Activated CD4-positive, alpha-beta memory T cell treated with anti-CD3 and anti-CD28 coated beads, Interleukin-2, amount 10 ng/mL, durations not matched to agents 7 days and 5 days (primary cell): ENCODE measurements at places on chromosomes 16 and 17.

DNA sequence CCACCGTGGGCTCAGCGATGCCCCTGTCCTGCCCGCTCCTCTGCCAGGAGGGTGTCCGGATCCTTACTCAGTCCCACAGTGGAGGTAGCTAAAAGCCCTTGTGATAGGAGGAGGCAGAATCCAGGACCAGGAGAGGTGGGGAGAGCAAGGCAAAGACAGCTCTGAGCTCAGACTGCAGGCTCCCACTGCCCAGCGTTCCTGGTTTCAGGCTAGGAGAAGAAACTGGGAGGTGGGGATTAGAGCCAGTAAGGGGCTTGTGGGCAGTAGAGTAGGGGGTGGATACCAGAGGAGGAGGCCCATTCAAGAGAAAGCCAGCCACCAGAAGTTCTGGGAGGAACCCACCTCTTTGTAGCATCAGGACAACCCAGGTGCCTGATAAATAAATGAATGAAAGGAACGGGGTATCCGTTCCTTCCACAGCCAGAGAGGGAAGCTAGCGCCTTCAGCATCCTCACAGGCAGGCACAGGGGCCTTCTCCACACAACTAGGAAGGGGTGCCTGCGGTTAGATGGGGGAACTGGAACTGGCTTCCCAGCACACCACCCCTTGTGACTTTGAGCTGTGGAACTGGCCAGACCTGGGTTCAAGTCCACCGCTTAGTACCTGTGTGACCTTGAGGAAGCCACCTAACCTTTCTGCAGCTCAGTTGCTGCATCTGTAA, 2.3 kb downstream of the IL21R start:
- peaks cover 85% of the 10 kb centered on the region for H3K4me1 ChIP-seq
- DNase-seq: no peak
- peaks cover 6% of the 10 kb centered on the region for H3K27me3 ChIP-seq
- peak overlapping the region; percentile 96 for H3K27ac ChIP-seq
- peak overlapping the region; percentile 92 for H3K4me3 ChIP-seq
- peaks cover 30% of the 10 kb centered on the region for H3K36me3 ChIP-seq

DNA sequence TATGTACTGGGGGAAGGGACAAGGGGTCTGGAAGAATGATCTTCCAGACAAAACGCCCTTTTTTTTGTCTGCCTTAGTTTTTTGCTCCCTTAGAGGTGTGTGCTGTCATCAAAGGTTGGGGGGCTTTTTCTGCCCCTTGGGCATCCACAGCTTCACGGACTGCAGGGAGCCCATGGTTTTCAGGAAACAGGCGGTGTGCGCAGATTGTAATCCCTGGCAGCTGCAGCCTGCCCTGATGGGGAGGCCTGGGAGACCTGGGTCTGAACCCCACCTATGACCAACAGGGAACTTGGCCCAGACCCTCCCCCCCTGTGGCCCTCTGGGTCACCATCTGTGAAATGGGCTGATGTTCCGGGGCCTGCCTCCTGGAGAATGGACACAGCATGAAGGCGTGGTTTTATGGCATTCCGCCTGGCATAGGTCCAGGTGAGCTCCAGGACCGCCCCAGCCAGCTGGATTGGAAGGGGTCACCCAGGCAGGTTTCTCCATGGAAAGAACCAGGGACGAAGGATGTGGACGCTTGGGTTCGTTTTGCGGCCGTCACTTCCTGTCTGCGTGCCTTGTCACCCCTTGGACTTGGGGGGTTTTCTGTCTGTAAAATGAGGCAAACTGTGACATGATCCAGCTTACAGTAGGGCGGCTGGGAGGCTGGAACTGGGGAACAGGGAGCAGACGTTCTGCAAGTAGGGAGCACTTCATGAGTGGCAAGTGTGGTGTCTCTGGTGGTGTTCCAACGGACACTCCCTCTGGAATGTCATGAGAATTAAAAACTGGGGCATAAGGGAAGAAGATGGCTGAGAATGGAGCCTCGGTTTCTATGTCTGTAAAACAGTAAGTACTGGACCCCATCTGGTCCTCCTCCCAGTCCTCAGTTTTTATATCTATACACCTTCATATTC, 1.5 kb downstream of the CPNE2 start:
- peaks cover 36% of the 10 kb centered on the region for H3K27me3 ChIP-seq
- no peak for DNase-seq
- H3K27ac ChIP-seq: no peak overlapping the region
- H3K4me3 ChIP-seq: peak overlapping the region; percentile 63

DNA sequence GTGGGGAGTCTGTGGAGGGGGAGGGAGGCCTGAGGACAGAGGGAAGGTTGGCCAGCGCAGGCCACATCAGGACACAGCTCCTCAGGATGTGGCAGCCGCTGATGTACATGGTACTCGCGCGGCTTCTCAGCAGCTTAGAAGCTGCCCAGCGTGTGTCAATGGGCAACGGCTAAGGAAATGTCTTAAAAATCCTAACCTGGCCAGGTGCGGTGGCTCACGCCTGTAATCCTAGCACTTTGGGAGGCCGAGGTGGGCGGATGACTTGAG, 53.2 kb downstream of the PGS1 start:
- no peaks in the 10 kb centered on the region for H3K4me1 ChIP-seq
- DNase-seq: no peak
- peaks cover 26% of the 10 kb centered on the region for H3K36me3 ChIP-seq
- H3K27ac ChIP-seq: no peak overlapping the region
- no peak overlapping the region for H3K4me3 ChIP-seq

DNA sequence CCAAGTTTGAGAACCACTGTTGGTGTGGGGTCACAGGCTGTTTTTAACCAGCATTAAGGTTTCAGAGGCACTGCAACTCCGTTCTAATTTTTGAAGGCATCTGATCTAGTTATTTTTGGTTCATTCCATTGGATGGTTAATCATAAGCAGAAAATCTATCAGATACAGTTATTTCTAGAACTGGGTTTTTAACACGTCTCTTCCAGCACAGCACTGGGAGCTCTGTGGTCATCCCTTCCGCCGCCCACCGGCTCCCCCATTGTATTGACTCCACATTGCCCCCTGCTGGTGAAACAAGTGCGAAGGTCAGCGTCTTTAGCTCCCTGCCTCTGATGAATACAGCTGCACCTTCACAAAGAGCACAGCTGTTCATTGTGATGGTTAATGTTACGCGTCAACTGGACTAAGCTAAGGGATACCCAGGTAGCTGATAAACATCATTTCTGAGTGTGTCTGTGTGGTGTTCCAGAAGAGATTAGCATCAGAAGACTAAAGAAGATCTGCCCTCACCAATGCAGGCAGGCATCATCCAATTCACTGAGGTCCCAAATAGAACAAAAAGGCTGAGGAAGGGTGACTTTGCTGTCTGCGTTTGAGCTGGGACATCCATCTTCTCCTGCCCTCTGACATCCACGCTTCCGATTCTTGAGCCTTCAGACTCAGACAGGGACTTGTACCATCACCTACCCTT, 8.5 kb downstream of the CCL18 start:
- peaks cover 8% of the 10 kb centered on the region for H3K27me3 ChIP-seq
- H3K36me3 ChIP-seq: no peaks in the 10 kb centered on the region
- peak; percentile 72 for DNase-seq
- peak overlapping the region; percentile 27 for H3K27ac ChIP-seq
- H3K4me3 ChIP-seq: no peak overlapping the region
- H3K4me1 ChIP-seq: peaks cover 31% of the 10 kb centered on the region

DNA sequence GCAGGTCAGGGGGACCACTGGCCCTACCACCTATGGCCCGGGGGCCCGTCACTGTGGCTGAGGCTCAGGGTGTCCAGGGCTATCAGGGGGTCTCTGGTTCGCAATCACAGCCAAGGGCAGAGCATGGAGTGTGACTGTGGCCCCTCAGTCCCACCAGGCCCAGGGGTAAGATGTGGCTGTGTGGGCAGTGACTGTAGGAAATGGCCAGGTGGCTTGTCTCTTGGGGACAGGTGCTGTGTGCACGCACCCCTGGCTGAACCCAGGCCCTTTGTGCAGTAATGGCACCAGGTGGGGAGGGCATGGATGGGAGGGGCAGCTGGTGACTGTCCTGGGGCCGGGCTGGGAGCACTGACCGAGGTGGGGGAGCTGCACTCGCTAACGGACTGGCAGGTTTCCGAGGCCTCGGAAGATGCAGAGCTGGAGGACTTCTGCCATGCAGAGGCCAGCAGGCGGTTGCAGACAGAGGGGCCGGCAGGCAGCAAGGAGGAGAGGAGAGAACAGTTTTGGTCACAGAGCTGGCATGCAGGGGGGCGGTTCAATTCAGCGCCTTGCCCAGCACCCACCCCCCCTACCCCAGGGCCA, 18.8 kb downstream of the IL34 start:
- H3K27me3 ChIP-seq: no peaks in the 10 kb centered on the region
- no peak for DNase-seq
- no peaks in the 10 kb centered on the region for H3K36me3 ChIP-seq

- no peak overlapping the region for H3K27ac ChIP-seq
- no peak for DNase-seq
- no peak overlapping the region for H3K4me3 ChIP-seq
- no peaks in the 10 kb centered on the region for H3K27me3 ChIP-seq
Observed at GRCh38 chr16:9308850-9309249, 217.4 kb downstream of the HAPSTR1 start.

- peaks cover 13% of the 10 kb centered on the region for H3K27me3 ChIP-seq
- no peak overlapping the region for H3K4me3 ChIP-seq
- H3K27ac ChIP-seq: no peak overlapping the region
- H3K36me3 ChIP-seq: no peaks in the 10 kb centered on the region
Observed at GRCh38 chr17:62780951-62781350, 27.2 kb downstream of the MARCHF10 start.

DNA sequence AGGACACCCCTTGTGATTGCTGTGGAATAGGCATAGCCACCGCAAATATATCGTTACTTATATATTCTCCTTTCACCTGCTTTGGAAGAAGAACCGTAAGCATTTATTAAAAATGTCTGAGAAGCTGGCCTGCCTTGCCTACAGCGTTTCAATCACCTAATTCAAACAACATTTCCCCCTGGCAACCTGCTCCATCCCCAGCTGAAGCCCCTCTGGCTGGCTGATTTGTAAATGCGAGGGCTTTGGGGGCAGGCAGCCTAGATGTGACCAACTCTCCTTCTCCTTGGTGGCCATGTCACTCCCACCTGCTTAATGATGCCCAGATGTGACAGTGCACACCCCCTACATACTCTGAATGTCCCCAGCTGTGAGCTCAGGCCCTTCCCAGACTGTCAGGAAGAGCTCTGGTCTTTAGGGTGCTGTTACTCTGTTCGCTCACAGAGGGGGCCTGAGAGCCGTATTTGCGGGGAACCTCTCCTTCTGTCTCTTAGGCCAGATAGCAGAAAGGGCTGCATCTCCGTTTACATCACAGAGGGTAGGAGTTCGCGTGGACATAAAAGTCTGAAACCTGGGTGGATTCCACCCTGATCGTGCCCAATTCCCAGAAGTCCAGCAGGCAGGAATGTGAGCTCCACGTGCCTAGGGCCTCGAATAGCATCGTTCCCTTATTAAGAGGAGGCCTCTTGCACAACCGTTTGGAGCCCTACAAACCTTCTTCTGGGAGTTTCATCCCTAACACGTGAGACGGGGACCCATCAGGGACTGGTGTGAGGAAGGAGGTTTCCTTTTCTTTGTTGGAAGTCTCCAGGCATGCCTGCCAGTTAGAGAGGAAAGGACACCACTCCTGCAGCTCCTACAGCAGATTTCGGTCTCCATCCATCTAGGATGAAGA, 2.4 kb upstream of the SDK2 start:
- H3K27me3 ChIP-seq: peaks cover 51% of the 10 kb centered on the region
- H3K27ac ChIP-seq: no peak overlapping the region
- peaks cover 10% of the 10 kb centered on the region for H3K4me1 ChIP-seq

DNA sequence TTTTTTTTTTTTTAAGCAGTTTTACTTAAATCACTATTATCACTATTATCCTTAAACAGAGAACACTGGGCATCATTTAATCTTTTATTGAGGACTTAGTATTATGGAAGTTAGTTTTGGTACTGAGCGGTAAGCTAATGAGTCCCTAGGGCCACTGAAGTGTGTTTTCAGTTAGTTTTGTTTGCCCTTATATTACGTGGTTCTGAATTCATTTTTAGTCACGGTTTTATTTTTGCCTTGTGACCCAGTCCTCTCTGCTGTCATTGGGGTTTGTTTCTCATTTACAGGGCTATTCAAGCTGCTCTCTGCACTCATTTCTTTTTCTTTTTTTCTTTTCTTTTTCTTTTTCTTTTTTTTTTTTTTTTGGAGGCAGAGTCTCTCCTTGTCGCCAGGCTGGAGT, 17.3 kb downstream of the RABEP1 start:
- peaks cover 3% of the 10 kb centered on the region for H3K4me1 ChIP-seq
- DNase-seq: no peak
- peaks cover 14% of the 10 kb centered on the region for H3K36me3 ChIP-seq
- H3K27ac ChIP-seq: no peak overlapping the region
- no peaks in the 10 kb centered on the region for H3K27me3 ChIP-seq
- H3K4me3 ChIP-seq: no peak overlapping the region

GRCh38 chr16:3570420-3571062, 6.7 kb downstream of the NLRC3 start:
- DNase-seq: no peak
- no peak overlapping the region for H3K27ac ChIP-seq
- H3K4me1 ChIP-seq: peaks cover 33% of the 10 kb centered on the region

DNA sequence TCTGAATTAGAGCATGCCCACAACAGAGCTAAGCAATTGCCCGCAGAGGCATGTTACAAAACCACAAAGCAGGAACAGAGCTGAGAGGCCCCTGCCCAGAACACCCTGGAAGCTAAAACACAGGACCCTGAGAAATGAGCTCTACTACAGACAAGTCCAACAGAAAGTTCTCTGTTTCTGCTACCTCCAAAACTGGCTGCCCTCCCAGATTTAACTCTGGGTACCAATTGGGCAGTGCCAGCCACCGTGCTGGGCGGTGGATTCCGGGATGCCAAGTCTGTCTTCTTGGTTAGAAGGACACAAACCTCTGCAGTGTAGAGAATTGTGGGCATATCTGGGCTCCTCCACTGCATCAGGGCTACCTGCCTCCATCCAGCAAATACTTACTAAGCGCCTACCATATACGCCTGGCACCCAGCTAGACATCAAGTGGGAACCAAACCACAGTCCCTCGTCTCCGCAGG, 1.0 kb downstream of the CMTM4 start:
- H3K4me1 ChIP-seq: peaks cover 14% of the 10 kb centered on the region
- peaks cover 30% of the 10 kb centered on the region for H3K27me3 ChIP-seq
- peak overlapping the region; percentile 58 for H3K4me3 ChIP-seq
- H3K36me3 ChIP-seq: no peaks in the 10 kb centered on the region
- DNase-seq: no peak
- no peak overlapping the region for H3K27ac ChIP-seq

DNA sequence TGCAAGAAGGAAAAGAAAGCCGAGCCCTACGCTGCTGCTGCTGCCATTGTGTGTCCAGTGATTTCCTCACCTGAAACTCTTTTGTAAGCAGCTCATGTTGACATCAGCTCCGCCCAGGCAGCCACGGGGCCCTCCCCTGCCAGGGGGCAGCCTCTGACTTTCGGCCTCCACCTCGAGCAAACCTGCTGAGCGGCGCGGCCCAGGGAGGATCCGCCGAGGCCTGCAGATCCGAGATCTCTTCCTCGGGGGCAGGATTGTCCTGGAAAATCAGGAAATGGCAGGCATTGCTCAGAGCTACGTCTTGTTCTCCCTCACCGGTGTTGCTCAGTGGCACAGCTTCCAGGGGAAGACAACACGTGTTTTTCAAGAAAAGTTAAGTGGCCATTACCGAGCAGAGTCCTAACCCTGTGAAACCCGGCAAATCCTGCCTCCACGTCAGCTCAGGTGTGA, 35.6 kb upstream of the ZNF750 start:
- peaks cover 29% of the 10 kb centered on the region for H3K36me3 ChIP-seq
- H3K27me3 ChIP-seq: no peaks in the 10 kb centered on the region
- DNase-seq: no peak
- H3K4me1 ChIP-seq: peaks cover 49% of the 10 kb centered on the region
- H3K27ac ChIP-seq: no peak overlapping the region
